ENCODE measurements at places on chromosomes 1 and 21.
A peak's percentile ranks its signal among the peaks of the same experiment; 100 is the strongest.

DNA sequence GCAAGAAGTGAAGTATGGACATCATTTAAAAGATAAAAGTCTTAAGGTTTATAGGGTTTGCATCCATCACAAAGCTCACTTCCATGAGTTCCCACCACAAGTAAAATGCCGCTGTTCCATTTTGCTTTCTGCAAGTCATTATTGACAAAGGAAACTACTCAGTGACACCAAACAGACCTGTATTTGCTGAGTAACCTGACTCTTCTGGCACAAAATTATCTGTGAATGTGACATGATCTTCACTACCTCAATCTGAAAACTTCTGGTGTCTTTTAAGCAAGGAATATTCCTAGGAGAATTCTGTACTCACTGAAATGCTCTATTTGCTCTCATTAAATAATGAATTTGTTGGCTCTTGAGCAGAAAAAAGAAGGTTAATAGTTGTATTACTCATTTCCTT, 1077.4 kb upstream of the ADGRL4 start:
- no peaks in the 10 kb centered on the region for H3K4me1 ChIP-seq
- H3K36me3 ChIP-seq = no peaks in the 10 kb centered on the region
- DNase-seq = no peak
- H3K4me3 ChIP-seq = no peak overlapping the region
- no peak overlapping the region for H3K27ac ChIP-seq

GRCh38 chr1:9331016-9331415, 38.3 kb downstream of the SPSB1 start:
- H3K4me3 ChIP-seq = no peak overlapping the region
- no peak for DNase-seq
- peaks cover 31% of the 10 kb centered on the region for H3K4me1 ChIP-seq
- H3K36me3 ChIP-seq = no peaks in the 10 kb centered on the region
- H3K27ac ChIP-seq = no peak overlapping the region
- no peaks in the 10 kb centered on the region for H3K27me3 ChIP-seq

DNA sequence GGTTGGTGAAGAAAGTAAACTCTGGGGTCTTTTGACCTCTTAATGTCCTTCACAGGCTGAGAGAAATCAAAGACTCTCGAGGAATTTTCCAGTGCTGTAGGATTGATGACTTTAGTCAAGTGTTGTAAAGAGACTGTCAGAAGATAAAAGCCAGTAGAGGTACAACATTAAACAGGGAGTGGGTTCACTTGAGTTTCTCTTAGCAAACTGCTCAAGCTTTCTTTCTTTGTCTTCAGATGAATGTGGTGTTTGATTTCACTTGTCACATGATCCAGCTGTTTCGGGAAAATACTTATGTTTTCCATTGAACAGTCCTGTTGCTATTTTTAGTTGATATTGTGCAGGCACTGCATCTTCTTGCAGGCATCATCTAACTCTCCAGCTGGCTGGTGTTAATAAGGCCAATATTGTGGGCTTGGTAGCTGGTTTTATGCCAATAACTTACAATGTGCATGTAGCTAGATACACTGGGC, 45.6 kb downstream of the XCL2 start:
- no peaks in the 10 kb centered on the region for H3K36me3 ChIP-seq
- no peak overlapping the region for H3K27ac ChIP-seq
- DNase-seq = no peak
- H3K4me1 ChIP-seq = peaks cover 15% of the 10 kb centered on the region
- no peaks in the 10 kb centered on the region for H3K27me3 ChIP-seq

- H3K4me3 ChIP-seq = no peak overlapping the region
- H3K4me1 ChIP-seq = peaks cover 46% of the 10 kb centered on the region
- no peaks in the 10 kb centered on the region for H3K27me3 ChIP-seq
These were observed 94.8 kb downstream of the TGFBR3 start for GRCh38 chr1:91791103-91791502.

- no peaks in the 10 kb centered on the region for H3K27me3 ChIP-seq
- H3K27ac ChIP-seq = peak overlapping the region; percentile 93
- peak overlapping the region; percentile 58 for H3K4me3 ChIP-seq
- H3K4me1 ChIP-seq = peaks cover 95% of the 10 kb centered on the region
These were observed 71.0 kb downstream of the CD46 start for GRCh38 chr1:207822602-207823451.

DNA sequence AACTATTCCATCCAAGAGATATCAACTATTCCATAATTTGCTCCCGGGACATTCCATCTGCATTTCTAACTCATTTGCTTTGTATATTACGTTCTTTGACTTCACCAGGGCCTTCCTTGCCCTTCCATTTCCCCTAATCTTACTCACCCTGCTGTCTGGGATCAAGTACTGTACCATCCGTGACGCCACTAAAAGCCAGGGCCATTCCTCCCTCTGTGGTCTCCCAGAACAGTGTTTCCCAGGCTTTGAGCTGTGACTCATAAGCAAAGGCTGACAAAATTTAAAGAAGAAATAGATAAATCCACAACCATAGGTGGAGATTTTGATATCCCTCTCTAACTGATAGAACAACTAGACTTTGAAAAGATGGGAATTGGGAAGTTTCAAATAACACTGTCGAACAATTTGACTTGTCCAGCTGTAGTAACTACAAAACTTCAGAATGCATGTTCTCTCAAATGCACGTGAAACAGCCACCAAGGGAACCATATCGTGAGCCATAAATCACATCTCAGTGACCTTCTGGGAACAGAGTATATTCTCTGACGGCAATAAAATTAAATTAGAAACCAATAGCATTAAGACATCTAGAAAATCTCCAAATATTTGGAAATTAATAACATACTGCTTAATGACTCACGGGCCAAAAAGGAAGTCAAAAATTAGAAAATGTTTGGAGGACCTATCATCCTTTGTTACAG, 501.0 kb downstream of the SETD4 start:
- H3K27ac ChIP-seq = no peak overlapping the region
- DNase-seq = no peak

- no peak overlapping the region for H3K27ac ChIP-seq
- H3K36me3 ChIP-seq = no peaks in the 10 kb centered on the region
- H3K4me3 ChIP-seq = no peak overlapping the region
- DNase-seq = no peak
These were observed 27.1 kb upstream of the SHE start for GRCh38 chr1:154529308-154529707.

- no peaks in the 10 kb centered on the region for H3K4me1 ChIP-seq
- H3K36me3 ChIP-seq = no peaks in the 10 kb centered on the region
- no peak for DNase-seq
- H3K27ac ChIP-seq = no peak overlapping the region
- no peak overlapping the region for H3K4me3 ChIP-seq
- H3K27me3 ChIP-seq = no peaks in the 10 kb centered on the region
These were observed 70.5 kb upstream of the CTTNBP2NL start for GRCh38 chr1:112325504-112325903.

- no peaks in the 10 kb centered on the region for H3K36me3 ChIP-seq
- H3K4me1 ChIP-seq = no peaks in the 10 kb centered on the region
- no peak overlapping the region for H3K4me3 ChIP-seq
- peaks cover 20% of the 10 kb centered on the region for H3K27me3 ChIP-seq
These were observed 443.0 kb downstream of the PTPRU start for GRCh38 chr1:29679316-29679715.

DNA sequence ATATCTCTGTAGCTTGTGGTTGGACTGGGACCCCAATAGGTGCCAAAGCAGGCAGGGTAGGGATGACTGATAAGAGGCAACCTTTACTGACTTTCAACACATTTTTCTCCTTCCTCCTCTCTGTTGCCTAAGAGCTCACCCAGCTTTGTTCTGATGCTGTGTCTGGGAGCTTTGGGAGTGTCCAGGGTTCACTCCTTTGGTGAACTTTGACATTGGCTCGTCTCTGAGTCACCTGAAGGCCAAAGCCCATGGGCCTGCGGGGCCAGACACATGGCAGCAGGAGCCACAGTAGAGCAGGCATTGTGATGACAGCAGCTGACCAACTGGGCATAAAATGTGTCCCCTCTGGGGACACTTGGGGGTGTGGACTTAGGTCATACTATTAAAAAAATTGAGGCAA, 99.5 kb upstream of the ZNF644 start:
- H3K27ac ChIP-seq = no peak overlapping the region
- no peak overlapping the region for H3K4me3 ChIP-seq
- no peaks in the 10 kb centered on the region for H3K36me3 ChIP-seq
- H3K4me1 ChIP-seq = peaks cover 6% of the 10 kb centered on the region

DNA sequence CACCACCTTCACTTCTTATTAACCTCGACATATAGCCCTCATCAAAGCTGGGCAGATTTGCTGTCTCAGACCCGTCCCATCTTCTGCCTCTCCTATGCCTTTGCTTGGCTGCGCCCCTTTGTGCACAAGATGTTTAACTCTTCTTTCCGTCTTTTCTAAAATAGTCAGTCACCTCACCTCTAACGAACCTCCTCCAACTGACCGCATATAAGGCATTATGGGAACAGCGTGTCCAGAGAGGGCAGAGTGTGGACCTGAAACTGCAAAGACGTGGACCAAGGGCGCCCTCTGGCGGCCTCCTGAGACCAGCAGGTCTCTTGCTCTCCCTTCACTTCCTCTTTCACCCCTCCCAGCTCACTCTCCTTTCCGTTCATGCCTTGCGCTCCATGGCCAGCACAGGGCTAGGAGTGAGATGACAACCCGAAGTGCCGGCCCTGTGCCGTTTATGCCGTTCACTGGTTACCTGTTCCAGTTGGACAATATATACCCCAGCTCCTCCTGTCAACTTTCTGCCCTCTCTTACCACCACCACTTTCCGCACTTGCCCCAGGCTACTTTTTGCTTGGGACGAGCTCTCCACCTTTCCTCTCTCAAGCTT, 2.5 kb upstream of the METTL25B start:
- peak overlapping the region; percentile 93 for H3K4me3 ChIP-seq
- H3K27ac ChIP-seq = no peak overlapping the region
- peaks cover 36% of the 10 kb centered on the region for H3K36me3 ChIP-seq

GRCh38 chr1:16677552-16678431, 11.0 kb upstream of the RNU1-3 start:
- H3K27me3 ChIP-seq = peaks cover 11% of the 10 kb centered on the region
- H3K36me3 ChIP-seq = no peaks in the 10 kb centered on the region
- DNase-seq = no peak
- H3K4me3 ChIP-seq = no peak overlapping the region

DNA sequence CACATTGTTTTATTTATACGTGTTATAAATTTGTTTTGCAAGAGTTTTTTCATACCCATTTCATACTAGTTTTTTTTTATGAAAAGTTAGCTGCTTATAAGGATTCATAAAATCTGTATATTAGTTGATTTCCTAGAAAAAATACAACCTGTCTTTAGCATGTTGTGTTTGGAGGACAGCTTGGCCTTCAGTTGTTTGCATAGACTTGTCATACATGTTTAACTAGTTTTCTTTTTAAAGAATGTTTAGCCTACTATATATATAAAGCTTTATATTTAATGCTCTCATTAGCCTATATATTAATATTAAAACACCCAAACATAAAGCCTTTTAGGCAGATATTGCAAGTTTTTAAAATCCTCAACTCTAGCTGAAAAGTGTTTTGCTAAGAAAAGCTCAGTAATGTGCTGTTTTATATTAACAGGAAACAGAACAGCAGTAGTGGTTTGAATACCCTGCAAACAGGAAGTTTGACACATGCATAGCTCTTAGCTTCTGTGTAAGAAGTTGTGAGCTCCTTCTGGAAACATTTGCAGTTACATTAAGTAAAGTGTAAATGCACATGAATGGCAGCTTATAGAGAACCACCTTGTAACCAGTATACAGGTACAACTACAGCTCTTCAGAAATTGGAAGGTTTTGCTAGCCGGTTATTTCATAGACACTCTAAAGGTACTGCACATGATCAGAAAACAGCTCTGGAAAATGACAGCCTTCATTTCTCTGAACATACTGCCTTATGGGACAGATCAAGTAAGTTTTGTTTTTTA, at the start of gene PRKACB:
Gene PRKACB (plus strand): TSS at position 476 of the 770 bp plus-strand sequence. CDS start 91 bp downstream, at position 567.
- H3K27me3 ChIP-seq = no peaks in the 10 kb centered on the region
- H3K4me3 ChIP-seq = peak within 1 kb of the TSS; percentile 25
- no peak for DNase-seq
- H3K27ac ChIP-seq = peak within 1 kb of the TSS; percentile 15
- H3K4me1 ChIP-seq = peaks cover 6% of the 10 kb centered on the region

DNA sequence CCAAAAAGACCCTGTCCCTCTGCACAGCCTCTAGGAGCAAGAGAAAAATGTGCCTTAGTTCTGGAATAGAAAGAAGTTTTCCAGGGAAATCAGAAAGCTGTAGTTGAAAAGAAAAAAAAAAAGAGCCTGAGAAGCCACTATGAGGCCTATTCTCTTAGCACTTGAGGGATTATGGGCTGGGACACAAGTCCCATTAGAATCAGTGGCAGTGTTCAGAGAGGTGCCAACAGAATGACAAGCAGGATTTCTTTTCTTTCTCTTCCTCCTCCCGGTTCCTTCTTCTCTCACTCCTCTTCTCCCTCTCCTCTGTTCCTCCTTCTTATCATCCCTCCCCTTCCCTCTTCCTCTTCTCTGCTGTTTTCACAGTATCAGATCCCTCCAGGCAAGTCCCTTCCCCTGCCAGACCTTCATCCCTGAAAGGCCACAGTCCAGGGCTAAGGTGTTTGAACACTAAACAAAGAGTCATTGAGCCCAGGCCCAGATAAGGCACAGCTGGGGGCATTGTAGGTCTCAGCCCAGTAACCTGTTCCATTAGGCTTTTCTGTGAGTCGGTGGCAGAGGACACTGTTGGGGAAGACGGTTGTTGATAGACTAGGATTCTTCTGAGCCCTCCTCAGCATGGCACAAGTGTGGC, 64.7 kb upstream of the LPGAT1 start:
- no peaks in the 10 kb centered on the region for H3K36me3 ChIP-seq
- H3K4me1 ChIP-seq = no peaks in the 10 kb centered on the region
- H3K27me3 ChIP-seq = no peaks in the 10 kb centered on the region
- no peak overlapping the region for H3K27ac ChIP-seq
- H3K4me3 ChIP-seq = no peak overlapping the region

DNA sequence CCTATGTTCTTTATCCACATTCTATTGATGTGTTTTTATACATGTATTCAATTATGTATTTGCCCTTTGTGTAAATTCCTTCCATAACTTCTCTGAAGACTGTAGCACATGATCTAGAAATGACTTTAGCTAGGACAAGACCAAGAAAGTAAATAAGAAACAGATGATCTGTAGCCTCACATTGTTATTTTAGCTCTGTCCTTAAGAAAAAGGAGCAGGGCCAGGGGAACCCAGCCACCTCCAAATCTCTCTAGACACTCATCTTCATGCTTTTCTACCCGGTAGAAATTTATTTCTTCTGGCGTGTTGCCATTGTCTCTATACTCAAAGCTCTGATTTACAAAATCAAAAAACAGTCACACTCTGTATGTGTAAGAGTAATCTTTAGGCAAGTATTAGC, 27.1 kb downstream of the CDC7 start:
- H3K27ac ChIP-seq = peak overlapping the region; percentile 7
- H3K4me3 ChIP-seq = no peak overlapping the region
- H3K27me3 ChIP-seq = no peaks in the 10 kb centered on the region
- DNase-seq = no peak
- peaks cover 4% of the 10 kb centered on the region for H3K4me1 ChIP-seq

GRCh38 chr1:109255678-109256077, 6.3 kb downstream of the CELSR2 start:
- H3K4me1 ChIP-seq = peaks cover 56% of the 10 kb centered on the region
- H3K4me3 ChIP-seq = peak overlapping the region; percentile 41
- no peak for DNase-seq
- peak overlapping the region; percentile 4 for H3K27ac ChIP-seq
- peaks cover 14% of the 10 kb centered on the region for H3K36me3 ChIP-seq
- no peaks in the 10 kb centered on the region for H3K27me3 ChIP-seq

- H3K36me3 ChIP-seq = no peaks in the 10 kb centered on the region
- no peak overlapping the region for H3K27ac ChIP-seq
- no peak for DNase-seq
- H3K4me3 ChIP-seq = no peak overlapping the region
- H3K4me1 ChIP-seq = no peaks in the 10 kb centered on the region
These were observed 14.1 kb upstream of the NCMAP start for GRCh38 chr1:24541711-24542346.

- no peak overlapping the region for H3K4me3 ChIP-seq
- no peaks in the 10 kb centered on the region for H3K4me1 ChIP-seq
- no peaks in the 10 kb centered on the region for H3K27me3 ChIP-seq
- no peak overlapping the region for H3K27ac ChIP-seq
These were observed 80.2 kb downstream of the LRRC8D start for GRCh38 chr1:89900791-89901708.

Measured in suprapubic skin (tissue), 4 donors.